Sciatic nerve (tissue), 2 donors: ENCODE measurements at places on chromosomes 4 and X. TPM values are rescaled to one million over a fixed set of nuclear protein-coding genes. Genes with fewer than 3 reads are reported as not detected.
A peak's percentile ranks its signal among the peaks of the same experiment; 100 is the strongest.

GRCh38 chr4:154590329-154591006, at the start of gene FGA:
Gene FGA, minus strand, starts transcription at chr4:154590742. Its CDS starts 55 bp downstream, at chr4:154590687.
- DNase-seq, result no peak

DNA sequence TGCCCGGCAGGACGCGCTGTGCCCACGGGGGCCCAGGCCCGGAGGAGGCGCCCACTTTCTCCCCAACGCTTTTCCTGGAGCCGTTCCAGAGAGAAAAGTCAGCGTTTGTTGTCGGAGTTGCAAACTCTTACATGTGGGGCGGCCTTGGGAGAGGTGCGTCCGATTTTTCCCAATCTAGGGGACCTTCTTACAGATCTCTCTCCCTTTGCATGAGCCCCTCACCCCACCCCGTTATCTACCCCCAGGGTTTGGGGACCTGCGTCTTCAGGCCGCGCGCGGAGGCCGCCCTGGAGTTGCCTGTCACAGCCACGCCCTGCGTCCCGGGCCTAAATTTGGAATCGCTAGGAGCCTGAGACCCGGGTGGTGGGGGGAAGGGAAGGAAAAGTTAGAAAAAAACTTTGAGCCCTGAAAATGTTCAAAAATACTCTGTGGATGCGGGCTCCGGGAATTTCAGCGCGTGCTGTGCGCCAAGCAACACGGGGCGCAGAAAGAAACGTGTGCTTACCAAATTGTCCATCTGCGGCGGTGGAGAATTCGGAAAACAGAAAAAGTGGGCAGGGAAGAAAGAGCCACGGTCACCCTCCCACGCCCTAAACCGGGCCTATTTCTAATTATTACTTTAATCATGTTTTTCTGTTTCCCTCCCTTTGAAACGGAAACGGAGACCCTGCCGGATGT, 587 bp downstream of the CD99 start:
- peak; percentile 70 for DNase-seq

GRCh38 chrX:85907316-85907715, 140.0 kb downstream of the CHM start:
- DNase-seq, result no peak

- DNase-seq, result no peak
Observed at GRCh38 chr4:127210893-127211649, 421.7 kb upstream of the INTU start.

- DNase-seq, result no peak
Observed at GRCh38 chr4:102730968-102731533, 29.7 kb downstream of the MANBA start.

- no peak for DNase-seq
Observed at GRCh38 chrX:71067712-71068043, 456 bp downstream of the SNX12 start.

DNA sequence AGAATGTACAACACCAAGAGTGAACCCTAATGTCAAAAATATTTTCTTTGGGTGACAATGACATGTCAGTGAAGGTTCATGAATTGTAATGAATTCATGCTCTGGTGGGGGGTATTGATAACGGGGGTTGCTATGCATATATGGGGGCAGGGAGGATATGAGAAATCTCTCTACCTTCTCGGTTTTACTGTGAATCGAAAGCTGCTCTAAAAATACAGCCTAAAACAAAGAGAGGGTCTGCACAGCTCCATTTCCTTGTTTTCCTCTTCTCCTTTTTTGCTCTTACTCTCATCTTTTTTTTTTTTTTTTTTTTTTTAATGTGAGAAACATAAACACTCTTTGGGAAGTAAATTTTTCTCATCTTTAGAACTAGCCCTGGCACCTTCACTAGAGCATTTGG, 85.8 kb downstream of the DCTD start:
- DNase-seq, result no peak

- DNase-seq, result no peak
Observed at GRCh38 chr4:23873717-23874535, 15.9 kb downstream of the PPARGC1A start.

DNA sequence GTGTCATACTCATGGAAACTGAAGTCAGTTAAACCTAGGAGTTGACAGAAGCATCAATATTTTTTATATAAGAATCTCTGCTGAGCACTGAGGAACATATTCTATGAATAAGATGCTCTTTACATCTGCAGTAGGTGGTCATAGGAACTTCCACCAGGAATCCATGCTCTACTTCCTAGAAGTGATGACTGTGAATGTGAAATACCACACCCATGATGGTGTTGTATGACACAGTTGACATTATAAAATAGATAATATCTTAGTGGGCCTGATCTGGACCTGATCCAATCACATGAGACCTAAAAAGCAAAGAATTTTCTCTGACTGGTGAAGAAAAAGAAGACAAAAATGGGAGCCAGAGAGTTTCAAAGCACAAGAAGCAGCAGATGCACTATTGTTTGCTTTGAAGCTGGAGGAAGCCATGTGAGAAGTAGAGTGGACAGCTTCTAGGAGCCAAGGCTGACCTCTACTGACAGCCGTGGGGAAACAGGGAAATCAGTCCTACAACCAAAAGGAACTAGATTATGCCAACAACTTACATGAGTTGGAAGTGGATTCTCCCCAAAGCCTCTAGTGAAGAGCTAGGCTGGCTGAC, 68.6 kb upstream of the HS3ST1 start:
- no peak for DNase-seq

GRCh38 chr4:183335369-183335940, 13.2 kb upstream of the CLDN24 start:
- DNase-seq, result no peak

GRCh38 chr4:21307709-21308108, 607.5 kb downstream of the PACRGL start:
- no peak for DNase-seq

GRCh38 chr4:38664706-38665401, 855 bp downstream of the KLF3 start:
- DNase-seq, result peak; percentile 80

- DNase-seq, result no peak
Observed at GRCh38 chrX:134670134-134670924, 12.1 kb upstream of the PLAC1 start.

GRCh38 chr4:25271866-25272265, 38.0 kb downstream of the PI4K2B start:
- DNase-seq, result no peak

DNA sequence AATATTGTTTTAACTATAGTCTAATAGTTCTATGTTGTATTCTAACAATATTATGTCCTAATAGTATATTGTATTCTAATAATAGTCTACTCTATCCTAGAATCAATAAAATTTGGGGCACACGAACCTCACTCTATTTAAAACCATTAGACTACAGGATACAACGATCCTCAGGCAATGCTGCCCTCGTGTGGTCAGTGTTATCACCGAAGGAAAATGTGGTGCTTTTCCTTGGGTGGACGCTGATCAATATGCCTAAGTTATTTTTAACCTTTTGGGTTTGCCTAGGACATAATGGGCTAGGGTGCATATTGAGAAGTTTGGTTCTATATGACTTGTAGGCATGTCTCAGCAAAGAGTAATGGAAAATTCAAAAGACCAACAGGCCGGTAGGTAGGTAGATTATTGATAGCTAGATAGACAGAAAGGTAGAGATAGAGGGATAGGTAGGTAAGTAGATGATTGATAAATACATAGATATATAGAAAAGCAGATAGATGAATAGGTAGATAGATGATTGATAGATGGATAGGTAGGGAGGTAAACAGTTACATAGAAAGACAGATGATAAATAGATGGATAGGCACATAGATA, 75.1 kb downstream of the PRKX start:
- peak; percentile 71 for DNase-seq

GRCh38 chr4:85491527-85491926, 16.6 kb downstream of the ARHGAP24 start:
- no peak for DNase-seq

DNA sequence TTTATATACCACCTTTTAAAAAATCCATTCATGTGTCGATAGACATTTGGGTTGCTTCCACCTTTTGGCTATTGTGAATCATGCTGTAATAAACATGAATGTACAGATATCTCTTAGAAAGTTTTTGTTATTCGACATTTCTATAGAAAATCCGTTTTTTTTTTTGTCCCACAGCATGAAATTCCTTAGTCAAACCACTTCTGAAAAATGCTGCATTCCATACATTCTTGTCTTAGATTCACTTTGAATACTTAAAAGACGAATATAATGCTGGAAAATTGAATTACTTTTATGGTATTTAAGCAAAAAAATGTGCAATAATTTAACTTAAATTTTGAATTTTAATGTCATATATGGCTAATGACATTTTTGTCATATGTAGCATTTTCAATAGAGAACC, 1345.5 kb downstream of the TECRL start:
- DNase-seq, result no peak

GRCh38 chrX:114582264-114582632, 1.6 kb upstream of the HTR2C start:
- no peak for DNase-seq

DNA sequence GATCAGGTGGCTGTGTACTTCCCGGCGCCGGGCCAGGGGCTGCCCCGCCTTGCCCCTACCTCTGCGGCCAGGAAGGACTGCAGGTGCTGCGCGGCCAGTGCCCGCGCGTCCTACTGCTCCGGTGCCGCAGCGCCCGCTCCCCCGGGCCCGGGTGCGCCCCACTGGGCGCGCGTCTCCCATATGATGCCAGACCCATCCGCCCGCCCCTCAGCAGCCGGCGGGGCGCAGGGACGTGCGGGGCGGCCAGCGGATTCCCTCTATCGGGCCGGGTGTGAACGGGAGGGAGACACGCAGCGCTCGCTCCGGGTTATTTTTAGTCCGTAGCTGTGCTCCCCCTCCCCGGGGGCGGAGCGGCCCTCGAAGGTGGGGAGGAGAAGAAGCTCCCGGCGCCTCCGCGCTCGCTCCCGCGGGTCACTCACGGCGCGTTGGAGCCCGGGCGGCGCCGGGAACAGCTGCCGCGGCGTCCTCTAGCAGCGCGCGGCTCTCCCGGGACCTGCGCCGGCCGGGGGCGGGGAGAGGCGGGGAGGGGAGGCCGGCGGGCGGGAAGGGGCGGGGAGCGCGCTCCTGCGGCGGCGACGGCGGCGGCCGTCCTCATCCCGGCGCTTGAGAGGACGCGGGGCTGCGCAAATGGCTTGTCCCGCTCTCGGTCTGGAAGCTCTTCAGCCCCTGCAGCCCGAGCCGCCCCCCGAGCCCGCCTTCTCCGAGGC, 103.6 kb downstream of the UCHL1 start:
- DNase-seq, result peak; percentile 77

- DNase-seq, result no peak
Observed at GRCh38 chr4:70531981-70532380, 13.6 kb downstream of the AMTN start.

DNA sequence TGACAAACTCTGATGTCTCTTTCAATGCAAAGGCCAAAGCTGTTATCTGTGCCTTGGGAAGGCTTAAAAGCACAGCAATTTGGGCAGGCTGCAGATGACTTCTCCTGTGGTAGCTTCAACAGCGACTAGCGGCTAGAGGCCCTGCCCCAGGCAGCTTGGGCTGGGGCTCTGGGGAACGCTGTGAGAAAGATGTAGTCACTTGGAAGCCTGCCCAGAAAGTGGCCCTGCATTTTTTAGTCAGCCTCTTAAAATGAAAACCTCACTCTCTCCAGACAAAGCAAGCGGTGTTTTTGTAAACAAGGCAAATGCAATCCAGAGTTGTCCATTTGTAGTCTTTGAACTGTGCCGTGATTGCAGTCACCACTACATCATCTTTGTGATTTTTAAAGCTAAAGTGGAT, 27.5 kb downstream of the PCYT1B start:
- DNase-seq, result peak; percentile 59

GRCh38 chr4:172709376-172709775, 459.2 kb upstream of the GALNT7 start:
- no peak for DNase-seq

- DNase-seq, result no peak
Observed at GRCh38 chrX:109952050-109952449, 50.9 kb upstream of the TMEM164 start.

- DNase-seq, result no peak
Observed at GRCh38 chr4:139763205-139763604, 97.6 kb downstream of the MGST2 start.

- DNase-seq, result no peak
Observed at GRCh38 chr4:177380730-177381287, 61.4 kb downstream of the AGA start.

DNA sequence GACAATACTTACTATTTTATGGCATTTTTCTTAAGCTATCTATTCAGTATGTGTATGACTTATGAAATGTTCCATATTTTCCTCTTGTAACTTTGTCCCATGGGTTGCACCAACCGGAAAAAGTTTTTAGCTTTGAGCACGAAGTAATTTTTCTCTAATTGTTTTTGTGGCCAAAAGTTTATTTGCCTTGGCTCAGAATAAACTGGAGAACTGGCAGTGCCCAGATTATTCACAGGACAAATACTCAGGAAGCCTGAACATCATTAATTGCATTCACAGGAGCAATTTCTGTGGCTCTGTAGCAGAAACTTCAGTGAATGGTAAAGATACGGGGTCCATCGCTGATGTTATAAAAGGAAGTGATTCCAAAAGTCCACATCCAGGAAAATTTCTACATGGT, 184.5 kb downstream of the ARHGAP10 start:
- DNase-seq, result no peak

DNA sequence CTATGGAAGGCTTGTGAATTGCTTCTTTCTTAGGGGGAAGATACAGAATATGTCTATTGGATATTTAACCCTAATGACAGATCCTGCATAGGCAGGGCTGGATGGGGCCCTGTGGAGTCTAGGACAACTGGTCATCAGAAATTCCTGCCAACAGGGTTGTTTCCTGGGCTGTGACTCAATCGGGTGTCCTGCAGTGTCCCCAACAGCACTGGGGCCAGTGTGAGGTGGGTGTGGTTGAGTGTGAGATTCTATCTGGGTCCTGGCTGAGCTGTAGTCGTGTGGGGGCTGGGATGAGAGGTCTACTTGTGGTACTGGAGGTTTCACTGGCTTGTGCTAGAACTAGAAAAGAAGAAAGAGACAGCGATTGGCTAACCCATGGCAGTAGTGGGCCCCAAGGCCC, 87.3 kb upstream of the WDR1 start:
- DNase-seq, result no peak

Gene CSAG3
- total RNA-seq, result not detected

Gene LUZP4
- not detected for total RNA-seq

Gene DMRTC1
- not detected for total RNA-seq

Gene SCRG1
- total RNA-seq, result 1.5 TPM

Gene ITM2A
- total RNA-seq, result 111 TPM

Gene LANCL3
- 0.36 TPM for total RNA-seq

Gene MAPK10
- 42.3 TPM for total RNA-seq

Gene TCEAL2
- total RNA-seq, result 6.2 TPM

Gene HPSE
- total RNA-seq, result 4.1 TPM

Gene GPC4
- total RNA-seq, result 27.5 TPM

Gene ASMTL
- total RNA-seq, result 35.0 TPM

Gene FAM133A
- total RNA-seq, result not detected

Gene GUCY1B1
- 15.5 TPM for total RNA-seq

Gene UBL4A
- total RNA-seq, result 29.4 TPM

Gene GPM6B
- total RNA-seq, result 527 TPM

Gene JCHAIN
- total RNA-seq, result 13.3 TPM

Gene RBMX
- 153 TPM for total RNA-seq

Gene DNAJB14
- 52.9 TPM for total RNA-seq

Gene DDIT4L
- 11.5 TPM for total RNA-seq

Gene SSX4
- total RNA-seq, result not detected

Gene ATRX
- 141 TPM for total RNA-seq
